ENCODE measurements at places on chromosomes 3 and 15.

DNA sequence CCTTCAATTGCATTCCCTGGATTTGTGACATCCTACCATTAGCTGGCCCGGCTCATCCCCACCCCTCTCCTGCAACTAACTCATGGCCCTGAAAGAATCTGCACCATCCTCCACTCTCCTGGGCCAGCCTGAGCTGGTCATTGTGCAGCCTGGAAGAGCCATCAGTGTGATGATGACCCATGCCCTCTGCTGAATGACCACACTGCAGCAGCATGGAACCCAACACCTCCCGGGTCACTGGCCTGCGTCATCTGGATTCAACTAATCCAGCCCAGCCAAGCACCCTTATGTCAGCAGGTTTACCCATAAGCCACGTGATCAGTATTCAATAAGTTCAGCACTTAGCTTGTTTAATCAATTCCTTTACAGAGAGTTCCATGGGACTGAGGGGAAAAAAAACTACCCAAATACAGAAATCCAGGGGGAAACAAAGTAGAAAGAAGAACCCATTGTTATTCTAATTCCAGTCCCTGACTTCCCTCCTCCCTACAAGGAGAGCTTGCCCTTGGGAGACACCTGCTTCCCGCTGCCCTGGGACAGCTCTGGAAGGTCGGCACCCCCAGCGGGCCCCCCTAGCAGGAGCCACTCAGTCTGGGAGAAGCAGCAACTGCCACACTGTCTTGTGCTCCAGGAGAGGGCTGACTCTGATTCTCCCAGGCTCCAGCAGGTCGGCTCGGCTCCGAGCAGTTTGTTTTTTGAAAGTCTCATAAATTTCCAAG lies 309.1 kb upstream of the TLE3 start:
- no peak for DNase-seq

DNA sequence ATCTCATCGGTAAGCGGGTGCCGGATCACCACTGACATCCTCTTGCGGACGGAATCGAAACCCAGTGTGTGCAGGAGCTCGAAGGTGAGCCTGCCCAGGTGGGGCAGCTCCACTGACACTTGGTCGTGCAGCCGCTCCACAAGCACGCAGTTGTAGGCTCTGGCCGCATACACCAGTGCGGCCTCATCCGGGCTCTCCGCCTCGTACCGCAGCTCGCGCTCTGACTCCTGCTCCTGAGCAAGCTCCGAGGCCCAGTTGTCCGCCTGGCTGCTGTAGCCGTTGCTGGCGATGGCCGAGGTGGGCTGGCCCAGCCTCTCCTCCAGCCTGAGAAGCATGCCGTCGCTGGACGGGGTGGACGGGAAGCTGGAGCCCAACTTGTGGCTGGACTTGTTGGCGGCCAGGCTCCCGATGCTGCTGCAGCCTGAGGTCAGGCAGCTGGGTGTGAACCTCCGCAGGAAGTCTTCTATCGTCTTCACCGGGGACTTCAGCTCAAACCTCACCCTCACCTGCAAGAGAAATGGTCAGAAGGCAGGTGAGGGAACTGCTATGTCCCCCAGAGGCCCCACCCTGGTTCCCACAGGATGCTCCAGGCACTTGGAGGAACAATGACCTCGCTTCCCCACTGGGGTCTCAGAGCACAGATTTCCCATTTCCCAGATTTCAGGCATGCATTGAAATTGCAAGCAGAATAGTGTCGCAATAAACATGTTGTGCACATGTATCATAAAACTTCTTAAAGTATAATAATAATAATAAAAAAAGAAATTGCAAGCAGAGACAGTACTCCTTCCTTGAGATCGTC lies 149.2 kb downstream of the ATP10A start:
- DNase-seq: no peak

- no peak for DNase-seq
Observed at GRCh38 chr3:31022716-31023115, 128.3 kb upstream of the GADL1 start.

- no peak for DNase-seq
Observed at GRCh38 chr3:138197058-138197457, 10.0 kb downstream of the ARMC8 start.

- no peak for DNase-seq
Observed at GRCh38 chr3:51100536-51100851, 284.6 kb upstream of the MANF start.

DNA sequence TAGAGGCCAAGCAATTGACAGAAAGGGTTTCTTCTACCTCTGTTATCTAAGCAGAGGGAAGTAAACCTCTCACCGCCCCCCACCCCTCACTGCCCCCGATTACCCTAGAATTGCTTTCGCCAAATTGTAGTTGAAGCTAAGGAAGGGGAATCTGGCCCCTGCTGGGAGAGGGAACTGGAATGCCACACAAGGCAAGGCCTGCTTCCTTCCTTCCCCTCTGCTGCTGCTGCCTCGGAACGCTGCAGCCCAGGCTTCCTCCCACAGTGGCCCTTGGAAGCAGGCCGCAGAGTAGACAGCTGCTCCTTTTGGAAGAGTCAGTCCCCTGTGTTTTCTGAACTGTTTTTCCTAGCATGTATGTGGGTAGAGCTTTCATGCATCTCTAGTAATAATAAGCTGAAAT lies 21.6 kb downstream of the RLBP1 start:
- no peak for DNase-seq

DNA sequence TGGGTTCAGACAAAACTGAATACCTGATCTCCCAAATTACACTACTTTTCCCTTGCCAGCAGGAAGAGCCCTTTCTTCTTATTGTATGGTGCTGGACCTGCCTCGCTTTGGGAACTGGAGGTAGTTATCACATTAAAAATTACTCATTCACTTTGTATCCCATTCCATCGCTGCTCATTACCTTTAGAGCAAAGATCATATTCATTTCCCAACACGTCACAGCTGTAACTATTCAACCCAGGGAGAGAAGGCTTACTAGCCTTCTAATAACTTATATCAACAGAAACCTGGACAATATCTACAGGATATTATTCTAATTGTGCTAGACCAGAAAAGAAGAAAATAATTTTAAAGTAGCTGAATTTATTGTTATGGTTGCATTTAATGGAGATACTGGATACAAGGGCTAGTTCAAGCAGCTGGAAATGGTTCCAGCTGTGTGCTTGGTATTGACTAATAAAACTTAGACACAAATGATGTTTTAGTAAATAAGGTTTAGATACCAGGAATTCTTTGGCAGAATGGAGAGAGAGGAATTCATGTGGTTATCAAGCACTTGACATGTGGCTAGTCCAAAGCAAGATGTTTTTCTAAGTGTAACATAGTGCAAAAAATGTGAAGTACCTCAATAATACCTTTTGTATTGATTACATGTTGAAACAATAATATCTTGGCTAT lies 656.3 kb downstream of the ROBO1 start:
- no peak for DNase-seq

GRCh38 chr3:155106119-155106518 lies 26.0 kb downstream of the MME start:
- no peak for DNase-seq

GRCh38 chr3:55585856-55586255 lies 98.8 kb upstream of the WNT5A start:
- no peak for DNase-seq

GRCh38 chr3:42066516-42067181 lies 24.5 kb upstream of the TRAK1 start:
- no peak for DNase-seq

DNA sequence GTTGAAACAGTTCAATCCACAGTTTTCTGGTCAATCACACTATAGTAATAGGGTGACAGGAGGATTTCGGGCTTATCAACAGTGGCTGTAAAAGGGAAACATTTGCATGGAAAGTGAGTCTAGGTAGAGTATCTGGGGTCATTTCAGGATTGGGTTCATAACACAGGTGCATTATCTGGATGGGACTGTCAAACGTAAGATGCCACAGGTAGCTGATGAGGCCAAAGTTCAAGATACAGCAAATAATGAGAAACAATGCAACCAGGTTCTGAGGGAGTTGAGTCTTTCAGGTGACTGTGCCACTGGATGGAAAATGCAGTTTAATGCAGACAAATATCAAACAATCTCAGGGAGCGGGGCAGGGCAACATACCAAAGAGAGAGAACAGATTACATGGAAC lies 62.2 kb downstream of the WDR76 start:
- no peak for DNase-seq

DNA sequence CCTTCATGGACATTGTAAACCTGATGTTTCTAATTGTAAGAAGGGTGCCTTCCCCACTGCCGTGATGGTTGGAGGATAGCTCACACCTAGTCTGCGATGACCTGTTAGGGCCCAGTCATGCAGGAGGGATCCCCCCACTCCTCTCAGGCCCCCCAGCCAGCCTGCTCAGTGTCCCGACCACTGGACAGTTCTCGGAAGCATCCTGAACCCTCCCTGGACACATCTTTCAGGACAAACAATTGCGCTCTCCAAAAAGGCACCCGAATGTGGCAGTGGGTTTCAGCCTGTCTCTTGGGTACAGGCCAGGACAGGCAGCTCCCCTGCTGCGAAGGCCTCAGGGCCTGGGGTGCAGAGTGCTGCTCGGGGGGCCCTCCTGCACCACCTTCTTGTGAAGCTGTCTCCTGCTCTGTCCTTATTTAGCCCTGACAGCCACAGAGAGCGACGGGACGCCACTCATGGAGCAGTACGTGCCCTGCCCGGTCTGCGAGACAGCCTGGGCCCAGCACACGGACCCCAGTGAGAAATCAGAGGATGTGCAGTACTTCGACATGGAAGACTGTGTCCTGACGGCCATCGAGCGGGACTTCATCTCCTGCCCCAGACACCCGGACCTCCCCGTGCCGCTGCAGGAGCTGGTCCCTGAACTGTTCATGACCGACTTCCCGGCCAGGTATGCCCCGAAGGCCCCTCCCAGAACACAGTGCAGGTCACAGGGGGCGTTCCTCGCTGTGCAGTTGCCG lies 132.3 kb downstream of the LRRK1 start:
- DNase-seq: no peak

GRCh38 chr3:160474416-160474838 lies 24.8 kb upstream of the TRIM59 start:
- DNase-seq: no peak

GRCh38 chr3:191151653-191152052 lies 47.4 kb upstream of the OSTN start:
- DNase-seq: no peak

DNA sequence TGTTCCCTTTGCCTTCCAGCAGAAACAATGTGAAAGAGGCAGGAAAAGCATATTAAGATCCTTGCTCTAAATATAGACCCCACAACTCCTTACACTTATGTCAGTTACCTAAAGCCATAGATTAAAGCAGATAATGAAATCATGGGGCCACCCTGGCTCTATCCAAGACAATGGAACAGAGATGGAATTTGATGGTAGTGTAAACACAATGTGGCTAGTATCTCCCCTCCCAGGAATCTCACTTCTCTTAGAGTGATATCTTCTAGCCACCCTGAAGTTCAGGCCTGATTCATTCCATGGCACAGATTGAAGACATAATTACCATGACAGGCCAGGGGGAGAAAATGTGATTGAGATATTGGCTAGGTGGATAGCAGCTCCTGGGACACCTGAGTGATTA lies 32.6 kb downstream of the GALNT15 start:
- DNase-seq: no peak

GRCh38 chr15:83108266-83109219 lies 1.1 kb downstream of the TM6SF1 start:
- DNase-seq: no peak

DNA sequence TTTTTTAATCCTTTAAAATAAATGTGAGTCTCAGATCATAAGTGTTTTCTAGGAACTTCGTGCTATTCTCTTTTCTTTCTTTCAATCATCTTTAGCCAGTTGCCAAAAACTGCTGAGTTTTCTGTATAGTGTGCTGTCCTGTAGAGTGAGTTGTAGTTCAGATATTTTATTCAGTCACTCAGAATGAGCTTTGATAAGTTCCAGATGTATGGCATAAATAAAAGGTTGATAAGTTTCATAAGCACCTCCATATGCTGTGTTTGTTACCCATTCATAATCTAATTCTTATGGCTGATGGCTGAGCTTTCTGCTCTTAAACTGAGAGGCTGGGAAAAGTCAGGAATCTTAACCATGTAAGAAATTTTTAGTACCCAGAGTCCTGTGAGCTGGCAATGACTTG lies 59.3 kb upstream of the COL6A6 start:
- DNase-seq: no peak

GRCh38 chr3:153443961-153444360 lies 281.9 kb downstream of the RAP2B start:
- no peak for DNase-seq

DNA sequence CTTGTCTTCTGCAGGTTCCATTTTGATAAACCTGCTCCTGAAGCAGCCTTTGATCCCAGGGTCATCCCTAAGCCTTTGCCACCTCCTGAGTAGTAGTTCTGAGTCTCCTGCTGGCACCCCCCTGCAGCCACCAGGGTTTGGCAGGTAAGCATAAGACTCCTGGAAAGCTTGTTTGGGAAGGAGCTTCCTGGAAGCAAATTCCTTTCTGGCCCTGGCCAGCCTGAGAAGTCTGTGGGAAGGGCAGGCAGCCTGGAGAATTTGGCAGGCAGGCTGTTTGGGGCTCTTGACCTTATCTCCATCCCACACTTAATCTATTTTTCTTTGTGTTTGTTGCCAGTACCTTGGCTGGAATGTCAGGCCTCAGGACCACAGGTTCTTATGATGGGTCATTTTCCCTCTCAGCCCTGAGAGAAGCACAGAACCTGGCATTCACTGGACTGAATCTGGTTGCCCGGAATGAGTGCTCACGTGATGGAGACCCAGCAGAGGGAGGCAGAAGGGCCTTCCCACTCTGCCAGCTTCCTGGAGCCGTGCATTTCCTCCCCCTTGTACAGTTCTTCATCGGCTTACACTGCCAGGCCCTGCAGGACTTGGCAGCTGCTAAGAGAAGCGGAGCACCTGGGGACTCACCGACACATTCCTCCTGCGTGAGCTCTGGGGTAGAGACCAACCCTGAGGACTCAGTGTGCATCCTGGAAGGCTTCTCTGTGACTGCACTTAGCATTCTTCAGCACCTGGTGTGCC lies 13.4 kb downstream of the ATRIP start:
- no peak for DNase-seq

- DNase-seq: no peak
Observed at GRCh38 chr15:41408234-41408641, 5.9 kb upstream of the NDUFAF1 start.

- no peak for DNase-seq
Observed at GRCh38 chr3:134827213-134827612, 32.2 kb downstream of the EPHB1 start.
